G401 (cell line): ENCODE measurements at places on chromosomes 7 and 10. TPM values are rescaled to one million over a fixed set of nuclear protein-coding genes. Genes with fewer than 3 reads are reported as not detected.

GRCh38 chr10:56240471-56240870 is 120.6 kb downstream of the ZWINT start:
- no peak for DNase-seq

DNA sequence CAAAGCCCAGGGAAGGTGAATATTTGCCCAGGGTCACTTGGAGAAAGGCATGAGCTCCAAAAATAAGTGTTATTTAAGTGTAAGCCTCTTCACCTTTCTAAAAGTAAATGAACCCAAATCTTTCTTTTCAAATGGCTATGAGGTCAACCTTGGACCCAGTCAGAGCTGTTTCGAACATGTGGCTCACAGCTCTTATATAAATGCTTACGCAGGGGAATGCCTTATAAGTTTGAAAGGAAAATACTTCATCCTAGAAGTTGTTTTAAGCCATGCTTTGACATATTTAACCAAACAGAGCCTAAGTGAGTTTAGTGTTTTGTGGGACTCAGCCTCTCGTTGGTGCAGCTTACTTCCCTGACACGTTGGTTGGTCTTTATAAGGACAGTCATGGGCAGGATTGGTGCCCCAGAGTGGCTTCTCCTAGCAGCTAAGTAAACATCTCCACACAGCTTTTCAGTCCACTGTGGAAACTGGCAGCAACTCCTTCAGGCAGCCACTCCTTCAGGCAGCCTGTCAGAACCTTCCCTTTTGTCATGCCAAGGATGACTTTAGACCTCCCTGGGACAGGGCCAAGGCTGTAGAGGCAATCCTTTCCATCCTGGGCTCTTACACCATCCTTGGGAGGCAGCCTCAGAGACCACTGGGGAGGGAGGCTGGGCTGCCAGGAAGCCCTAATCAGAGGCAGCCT is 43.6 kb downstream of the MINDY4 start:
- DNase-seq, result peak; percentile 23

DNA sequence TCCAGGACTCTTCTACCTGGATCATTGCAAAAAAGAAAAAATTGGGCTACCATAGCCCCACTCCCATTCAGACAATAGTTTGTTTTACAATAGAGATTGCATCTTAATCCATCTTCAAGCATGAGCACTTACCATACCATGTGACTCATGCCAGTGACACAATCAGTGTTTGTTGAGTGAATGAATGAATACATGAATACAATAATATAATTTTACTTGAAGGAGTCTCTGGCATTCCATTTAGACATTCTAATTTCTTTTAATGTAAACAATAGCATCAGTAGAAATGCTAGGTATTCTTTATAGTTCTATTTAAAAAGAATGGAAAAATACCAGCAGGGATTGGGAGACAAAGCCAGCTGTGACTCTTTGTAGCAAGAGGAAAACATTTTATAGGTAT is 141.6 kb upstream of the AKR1E2 start:
- no peak for DNase-seq

DNA sequence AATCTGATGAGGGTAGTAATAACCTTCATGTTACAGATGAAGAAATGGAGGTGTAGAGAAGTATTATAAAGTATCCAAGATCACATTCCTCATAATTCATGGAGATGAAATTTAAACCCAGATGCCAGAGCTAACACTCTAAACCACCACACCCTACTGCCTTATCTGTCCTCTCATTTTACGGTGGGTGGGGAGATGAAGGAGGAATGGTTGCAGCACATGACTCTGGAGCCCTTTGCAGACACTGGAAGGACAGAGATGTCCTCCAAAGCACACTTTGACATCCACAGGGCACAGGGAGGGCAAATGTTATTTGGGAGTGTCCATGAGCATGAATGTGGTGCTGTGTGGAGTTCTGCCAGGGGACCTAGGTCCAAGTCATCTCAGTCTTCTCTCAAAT is 1.1 kb downstream of the PLEKHS1 start:
- DNase-seq, result no peak

POU6F2 gene
- under 0.01 TPM in 1 of 2 replicates, not detected in the other for total RNA-seq
